GDM1 (cell line): ENCODE measurements at places on chromosomes 4 and X.

- no peak for DNase-seq
These were observed 169.6 kb downstream of the MID1IP1 start for GRCh38 chrX:38970845-38971244.

DNA sequence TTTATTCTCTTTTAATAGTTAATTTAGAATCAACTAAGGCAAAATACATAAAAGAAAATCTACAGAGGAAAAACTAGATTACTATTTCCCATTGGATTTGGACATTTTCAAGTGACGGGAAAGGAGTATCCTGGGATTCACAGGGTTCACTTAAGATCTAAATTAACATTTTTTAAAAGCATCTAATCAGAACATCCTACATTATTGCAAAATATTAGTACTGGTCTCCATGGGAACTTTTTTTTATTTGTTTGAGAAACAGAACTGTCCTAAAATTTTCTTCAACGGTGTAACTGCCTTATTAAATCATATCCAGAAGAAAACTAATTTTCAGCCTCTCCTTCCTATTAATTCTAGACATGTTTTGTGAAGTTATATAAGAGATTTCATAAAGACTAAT is 69.7 kb downstream of the METTL14 start:
- DNase-seq = no peak

DNA sequence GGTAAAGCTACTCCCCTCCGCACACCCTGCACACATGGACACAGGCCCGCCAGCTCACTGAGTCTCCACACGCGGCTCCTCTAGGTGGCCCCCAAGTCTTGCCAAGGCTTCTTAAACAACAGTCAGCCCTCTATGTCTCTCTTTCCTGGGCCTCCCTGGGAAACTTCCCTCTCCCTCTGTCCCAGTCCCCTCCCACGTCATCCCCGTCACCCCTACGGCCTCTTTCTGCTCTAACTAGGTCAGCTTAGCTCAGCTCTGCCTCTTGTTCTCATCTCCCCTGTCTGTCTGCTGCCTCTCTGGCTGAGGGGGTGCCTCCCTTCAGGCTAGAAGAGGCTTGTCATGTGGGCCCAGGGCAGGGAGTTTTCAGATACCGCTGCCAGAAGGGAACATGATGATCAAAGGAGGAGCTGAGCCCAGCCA is 38.8 kb downstream of the SEPTIN6 start:
- no peak for DNase-seq

GRCh38 chr4:139374251-139374650 is 72.0 kb upstream of the NDUFC1 start:
- DNase-seq = no peak

- no peak for DNase-seq
These were observed 17.7 kb downstream of the IL21 start for GRCh38 chr4:122603156-122603574.

- DNase-seq = no peak
These were observed 1.5 kb downstream of the CLCN3 start for GRCh38 chr4:169621731-169622492.

DNA sequence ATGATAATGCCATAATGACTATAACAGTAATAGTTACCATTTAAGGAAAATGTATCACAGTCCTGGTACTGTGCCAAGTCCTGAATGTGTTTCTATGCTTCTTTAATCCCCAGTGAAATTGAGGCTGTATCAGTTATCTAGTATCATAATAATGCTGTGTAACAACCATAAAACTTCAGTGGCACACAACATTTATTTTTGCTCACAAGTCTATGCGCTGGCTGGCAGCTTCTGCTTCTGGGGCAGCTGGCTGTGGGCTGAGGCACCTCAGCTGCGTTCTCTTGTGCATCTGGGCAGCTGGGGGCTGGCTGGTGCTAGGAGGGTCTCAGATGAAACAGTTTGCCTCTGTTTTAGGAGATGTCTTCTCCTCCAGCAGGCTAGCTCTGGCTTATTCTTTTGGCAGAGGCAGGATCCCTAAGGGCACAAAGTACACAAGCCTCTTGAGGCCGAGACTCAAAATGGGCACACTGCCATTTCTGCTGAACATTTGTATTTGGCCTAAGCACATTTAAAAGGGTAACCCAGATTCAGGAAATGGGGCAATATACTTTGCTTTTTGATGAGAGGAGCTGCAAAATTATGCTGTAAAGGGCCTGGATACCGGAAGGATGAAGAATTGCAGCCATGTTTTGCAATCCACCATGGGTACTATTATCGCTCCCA is 62.6 kb upstream of the DHX15 start:
- DNase-seq = no peak

DNA sequence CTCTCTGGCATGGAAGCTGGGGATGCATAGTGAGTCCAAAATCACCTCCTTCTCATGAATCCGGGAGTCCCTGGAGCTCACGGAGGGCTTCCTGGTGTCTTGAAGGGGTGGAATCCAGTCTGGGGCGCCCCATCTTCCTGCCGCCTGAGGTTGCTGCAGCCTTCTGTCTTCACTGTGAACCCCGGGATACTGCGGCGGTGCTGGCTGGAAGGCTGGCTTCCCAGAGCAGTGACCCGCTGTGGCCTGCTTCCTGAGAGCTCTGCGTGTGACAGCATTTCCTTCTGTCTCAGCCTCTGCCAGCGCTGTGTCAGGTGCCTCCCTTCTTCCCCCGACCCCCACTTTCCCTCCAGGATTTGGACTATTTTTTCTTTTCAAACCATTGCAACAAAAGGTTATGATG is 98.8 kb upstream of the STOX2 start:
- DNase-seq = no peak

- DNase-seq = no peak
These were observed 423.1 kb downstream of the KCTD8 start for GRCh38 chr4:44025376-44026020.

DNA sequence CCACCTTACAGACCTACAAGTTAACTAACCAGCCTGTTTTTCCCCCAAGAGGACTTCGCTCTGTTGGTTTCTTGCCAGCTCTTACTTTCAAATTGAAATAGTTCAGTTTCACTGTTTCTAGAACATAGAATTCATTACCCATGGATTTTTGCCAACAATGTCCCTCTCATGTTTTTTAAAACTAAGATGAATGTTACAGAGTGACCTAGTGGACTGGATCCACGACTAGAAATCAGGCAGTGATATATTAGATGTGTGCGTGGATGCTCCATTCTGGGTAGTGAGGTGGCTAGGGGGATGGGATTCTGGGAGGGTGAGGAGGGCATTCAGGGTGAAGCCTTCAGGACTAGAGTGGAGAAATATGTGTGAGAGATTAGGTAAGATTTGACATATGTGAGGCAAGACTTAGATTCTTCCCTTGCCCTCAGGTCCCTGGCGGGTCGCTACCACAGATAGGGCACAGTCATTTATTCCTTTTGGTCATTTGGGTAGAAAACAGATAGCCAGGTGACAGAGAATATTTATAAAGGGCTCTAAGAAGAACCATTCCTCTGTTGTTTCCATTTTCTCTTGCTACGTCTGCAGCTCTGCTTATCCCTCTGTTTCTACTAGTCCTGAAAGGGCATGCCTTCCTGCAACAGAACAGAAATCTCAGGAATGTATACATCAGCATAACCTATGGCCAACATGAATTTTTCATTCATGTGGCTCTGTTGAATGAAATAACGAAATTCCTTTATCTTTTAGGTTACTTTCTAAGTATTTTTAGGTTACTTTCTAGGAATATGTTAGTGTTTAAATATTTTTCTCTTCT is 15.4 kb upstream of the JADE1 start:
- no peak for DNase-seq
